Body of pancreas (tissue), 4 donors: ENCODE measurements at places on chromosomes 12 and 14. TPM values are rescaled to one million over a fixed set of nuclear protein-coding genes. Genes with fewer than 3 reads are reported as not detected.

GRCh38 chr12:21823581-21823980 lies 49.1 kb upstream of the KCNJ8 start:
- peak; percentile 7 for DNase-seq

DNA sequence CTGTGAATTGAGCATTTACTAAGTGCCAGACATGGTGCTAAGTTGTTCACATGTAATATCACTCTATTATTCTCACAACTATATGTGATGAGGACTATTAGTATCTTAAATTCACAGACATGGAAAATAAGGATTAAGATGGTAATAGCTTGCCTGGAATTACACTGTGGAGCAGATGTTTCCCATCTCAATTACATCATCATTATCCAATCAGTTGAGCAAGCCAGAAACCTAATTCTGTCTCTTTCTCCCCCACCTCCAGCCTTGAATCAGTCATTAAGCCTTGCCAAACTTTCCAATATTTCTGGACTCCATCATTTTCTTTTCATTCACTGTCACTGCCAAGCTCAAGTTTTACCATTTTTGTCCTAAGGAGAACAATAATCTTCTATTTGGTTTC lies 287.8 kb upstream of the KITLG start:
- no peak for DNase-seq

- DNase-seq, result no peak
Observed at GRCh38 chr12:85188619-85189018, 91.4 kb upstream of the ALX1 start.

- no peak for DNase-seq
Observed at GRCh38 chr12:29732191-29732590, 51.6 kb downstream of the TMTC1 start.

DNA sequence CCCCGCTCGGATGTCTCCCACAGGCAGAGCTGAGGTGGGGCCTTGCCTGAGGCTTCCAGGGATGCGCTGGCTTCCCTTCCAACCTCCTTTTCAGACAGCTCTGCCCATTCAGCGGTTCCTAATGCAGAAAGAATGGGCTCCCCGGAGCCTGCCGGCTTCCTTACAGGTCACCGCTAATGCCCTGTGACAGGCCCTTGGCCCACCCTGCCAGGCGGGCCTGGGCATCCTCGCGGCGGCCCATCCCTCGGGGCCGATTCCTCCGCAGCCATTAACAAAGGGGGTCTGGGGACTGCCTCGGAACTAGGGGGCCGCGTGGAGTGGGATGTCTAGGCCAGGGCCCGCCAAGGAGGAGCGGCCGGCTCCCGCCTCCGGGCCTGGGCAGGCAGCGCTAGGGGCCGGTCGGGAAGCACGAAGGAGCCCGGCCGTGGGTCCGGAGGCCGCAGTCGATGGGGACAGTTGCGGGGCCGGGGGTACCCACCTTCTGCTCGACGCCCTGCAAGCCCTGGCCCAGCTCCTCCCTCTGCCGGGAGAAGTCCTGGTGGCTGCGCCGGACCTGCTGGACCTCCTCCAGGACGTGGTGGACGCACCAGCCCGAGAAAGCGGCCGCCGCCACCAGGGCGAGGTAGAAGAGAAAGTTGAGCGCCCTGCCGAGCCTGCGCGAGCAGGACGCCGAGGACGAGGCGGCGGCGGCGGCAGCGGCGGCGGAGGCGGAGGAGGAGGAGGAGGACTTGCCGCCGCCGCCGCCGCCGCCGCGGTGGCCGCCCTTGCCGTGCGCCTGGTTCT lies 738 bp downstream of the CKAP4 start:
- DNase-seq, result peak; percentile 77

GRCh38 chr14:65476942-65477318 lies 64.4 kb downstream of the FUT8 start:
- DNase-seq, result no peak

DNA sequence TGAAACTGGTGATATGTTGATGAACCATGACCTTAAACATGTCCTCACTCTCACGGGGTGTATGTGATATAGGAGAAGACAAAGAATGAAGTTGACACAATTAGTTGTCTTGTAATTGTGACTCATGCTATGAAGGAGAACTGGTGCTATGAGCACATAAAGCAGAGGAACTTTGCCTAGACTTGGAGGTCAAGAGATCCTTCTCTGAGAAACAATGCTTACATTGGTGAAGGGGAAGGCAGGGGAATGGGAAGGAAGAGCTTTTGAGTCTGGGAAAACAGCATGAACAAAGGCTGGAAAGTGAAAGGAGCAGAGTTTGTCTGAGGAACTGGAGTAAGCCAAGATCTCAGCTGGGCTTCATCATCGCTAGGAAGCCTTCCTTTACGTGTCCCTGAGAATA lies 83.2 kb downstream of the MYRFL start:
- DNase-seq, result no peak

DNA sequence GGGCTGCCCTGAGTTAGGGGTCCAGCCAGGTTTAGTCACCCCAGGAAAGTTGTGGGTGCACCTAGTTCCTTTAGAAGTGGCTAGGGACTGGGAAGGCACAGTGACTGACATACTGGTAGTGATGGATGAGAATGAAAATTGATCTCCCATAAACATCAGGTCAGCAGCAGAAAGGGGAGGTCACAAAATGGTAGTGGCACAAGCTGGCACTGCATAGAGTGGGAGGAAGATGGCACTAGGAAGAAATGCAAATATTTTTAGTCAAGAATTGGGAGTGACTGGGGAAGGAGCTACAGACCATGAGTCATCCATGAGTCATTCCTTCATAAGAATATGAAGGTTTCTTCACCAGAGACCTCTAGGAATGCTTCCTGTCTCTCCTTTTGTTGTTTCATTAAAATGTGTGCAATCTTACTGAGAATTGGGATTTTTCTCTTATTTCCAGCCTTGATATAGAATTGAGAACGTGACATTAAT lies 198.3 kb upstream of the AMIGO2 start:
- DNase-seq, result no peak

- DNase-seq, result no peak
Observed at GRCh38 chr12:124379938-124380754, 85.3 kb downstream of the RFLNA start.

GRCh38 chr14:100830681-100831080 lies 4.8 kb downstream of the MEG3 start:
- DNase-seq, result no peak

DNA sequence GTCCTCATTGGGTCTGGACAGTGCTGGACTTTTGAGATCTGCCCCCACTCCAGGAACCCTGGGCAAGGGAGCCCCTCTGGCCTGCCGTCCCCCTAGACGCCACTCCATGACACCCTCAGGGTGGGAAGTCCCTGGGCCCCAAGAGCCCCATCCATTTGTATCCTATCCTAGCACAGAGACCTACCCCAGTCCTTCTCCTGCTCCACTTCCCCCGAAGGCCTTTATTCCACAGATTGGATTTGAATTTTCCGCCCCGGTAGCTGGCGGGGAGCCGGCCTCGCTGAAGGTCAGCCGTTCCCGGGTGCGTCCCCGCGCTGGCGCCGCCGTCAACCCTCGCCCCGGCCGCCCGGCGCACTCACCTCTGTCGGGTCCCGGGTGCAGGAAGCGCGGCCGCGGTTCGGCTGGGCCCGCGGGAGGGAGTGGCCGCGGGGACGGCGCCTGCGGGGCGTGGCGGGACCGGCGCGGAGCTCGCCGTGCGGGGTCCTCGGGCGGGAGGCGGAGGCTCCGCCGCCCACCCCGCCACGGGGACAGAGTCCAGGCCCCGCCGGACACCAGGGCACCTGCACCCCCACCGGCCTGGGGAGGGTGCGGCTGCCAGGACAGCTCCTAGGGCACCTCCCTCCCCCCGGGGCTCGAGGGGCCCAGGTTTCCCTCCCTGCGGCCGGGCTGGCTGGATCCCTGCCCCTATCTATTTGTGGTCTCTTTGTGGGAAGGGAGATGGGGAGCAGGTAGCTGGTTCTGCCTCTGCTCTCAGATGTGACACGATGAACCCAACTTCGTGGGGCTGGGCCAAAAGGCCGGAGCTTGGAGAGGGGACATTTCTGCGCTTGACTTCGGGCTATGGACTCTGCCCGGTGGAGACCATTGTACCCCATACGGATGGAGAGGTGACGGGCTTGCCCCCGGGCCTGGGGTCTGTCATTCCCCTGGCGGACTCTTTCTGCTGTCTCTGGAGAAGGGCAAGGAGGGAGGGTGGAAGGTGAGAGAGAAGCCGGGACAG lies 19.9 kb upstream of the GPR68 start:
- peak; percentile 55 for DNase-seq

DNA sequence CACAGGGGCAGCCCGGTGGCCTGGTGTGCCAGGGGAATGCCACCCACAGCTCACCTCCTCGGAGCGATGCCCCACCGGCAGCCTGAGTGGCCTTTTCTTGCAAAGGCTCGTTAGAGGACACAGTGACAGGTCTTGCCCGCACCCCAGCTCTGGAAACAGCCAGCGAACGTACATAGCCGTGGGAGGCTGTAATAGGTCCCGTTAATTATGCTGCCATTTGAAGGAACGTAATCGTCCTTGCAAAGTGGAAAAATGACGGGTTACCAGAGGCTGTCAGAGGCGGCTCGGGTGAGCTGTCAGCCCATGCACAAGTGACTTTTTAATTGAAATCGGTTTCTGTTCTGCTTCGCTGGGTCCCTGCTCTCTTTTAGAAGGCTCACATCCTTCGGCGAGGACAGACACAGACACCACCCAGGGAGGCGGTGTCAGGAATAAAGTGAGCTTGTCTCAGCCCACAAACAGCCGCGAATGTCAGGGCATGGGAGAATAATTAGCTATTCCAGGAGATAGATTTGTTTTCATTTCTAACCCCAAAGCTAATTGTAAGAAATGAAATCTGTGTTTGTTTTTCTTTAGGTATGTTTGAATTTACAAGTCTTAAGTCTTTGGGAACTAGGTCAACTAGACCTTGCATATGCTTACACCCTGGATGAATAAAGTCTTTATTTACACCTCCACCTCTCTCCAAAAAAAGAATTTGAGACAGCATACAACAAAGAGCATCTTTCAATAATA lies 77.2 kb upstream of the RFLNA start:
- DNase-seq, result no peak

DNA sequence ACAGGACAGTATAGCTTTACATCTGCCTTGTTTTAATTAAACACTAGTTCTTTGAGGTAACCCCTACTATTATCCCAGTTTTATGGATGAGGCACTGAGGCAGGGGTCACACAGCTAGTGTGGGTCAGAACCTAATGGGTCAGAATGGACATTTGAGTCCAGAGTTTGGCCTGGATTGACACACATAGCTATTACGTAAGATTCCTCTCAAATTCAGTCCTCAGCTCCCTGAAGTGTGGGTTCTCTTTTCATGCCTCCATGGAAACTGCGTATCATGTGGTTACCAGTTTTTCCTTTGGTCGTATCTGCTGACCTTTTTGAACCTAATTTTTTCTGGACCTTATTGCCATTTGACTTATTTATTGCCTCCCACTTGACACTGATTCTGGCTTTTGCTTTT lies 40.4 kb downstream of the PSEN1 start:
- DNase-seq, result no peak

DNA sequence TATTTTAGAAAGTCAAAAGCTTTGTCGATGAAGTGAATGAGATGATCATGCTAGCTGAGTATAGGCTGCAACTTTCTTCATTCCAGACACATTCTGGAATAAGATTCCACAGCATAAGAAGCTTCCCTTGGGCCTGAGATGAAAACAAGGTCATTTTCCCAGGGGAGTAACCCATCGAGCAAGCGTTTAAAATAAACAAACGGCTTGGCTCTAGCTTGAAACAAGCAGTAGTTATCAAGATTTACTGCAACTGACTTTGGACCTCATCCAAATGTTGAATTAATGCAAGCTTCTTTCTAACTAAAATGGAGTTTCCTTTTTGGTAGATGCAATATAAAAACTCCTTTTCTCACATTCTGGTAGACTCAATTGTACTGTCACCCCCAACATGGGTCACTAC lies 23.0 kb downstream of the KCNJ8 start:
- peak; percentile 48 for DNase-seq

DNA sequence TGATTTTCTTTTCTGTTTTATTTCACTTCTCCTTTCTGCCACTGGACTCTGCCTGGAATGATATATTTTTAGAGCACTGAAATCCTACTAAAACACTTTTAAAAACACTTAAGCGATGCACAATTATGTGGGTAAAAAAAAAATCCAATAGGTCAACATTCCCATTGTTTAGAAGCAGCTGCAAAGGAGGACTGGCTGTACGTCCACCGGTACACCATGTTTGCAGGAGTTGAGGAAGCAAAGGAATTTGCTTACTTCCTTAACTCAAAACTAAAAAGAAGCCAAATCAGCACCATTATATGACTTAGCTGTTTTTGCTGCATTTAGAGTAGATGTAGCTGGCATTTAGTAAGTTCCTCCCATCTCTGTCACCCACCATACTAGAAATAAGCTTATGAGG lies 186.8 kb upstream of the TMTC1 start:
- no peak for DNase-seq

DNA sequence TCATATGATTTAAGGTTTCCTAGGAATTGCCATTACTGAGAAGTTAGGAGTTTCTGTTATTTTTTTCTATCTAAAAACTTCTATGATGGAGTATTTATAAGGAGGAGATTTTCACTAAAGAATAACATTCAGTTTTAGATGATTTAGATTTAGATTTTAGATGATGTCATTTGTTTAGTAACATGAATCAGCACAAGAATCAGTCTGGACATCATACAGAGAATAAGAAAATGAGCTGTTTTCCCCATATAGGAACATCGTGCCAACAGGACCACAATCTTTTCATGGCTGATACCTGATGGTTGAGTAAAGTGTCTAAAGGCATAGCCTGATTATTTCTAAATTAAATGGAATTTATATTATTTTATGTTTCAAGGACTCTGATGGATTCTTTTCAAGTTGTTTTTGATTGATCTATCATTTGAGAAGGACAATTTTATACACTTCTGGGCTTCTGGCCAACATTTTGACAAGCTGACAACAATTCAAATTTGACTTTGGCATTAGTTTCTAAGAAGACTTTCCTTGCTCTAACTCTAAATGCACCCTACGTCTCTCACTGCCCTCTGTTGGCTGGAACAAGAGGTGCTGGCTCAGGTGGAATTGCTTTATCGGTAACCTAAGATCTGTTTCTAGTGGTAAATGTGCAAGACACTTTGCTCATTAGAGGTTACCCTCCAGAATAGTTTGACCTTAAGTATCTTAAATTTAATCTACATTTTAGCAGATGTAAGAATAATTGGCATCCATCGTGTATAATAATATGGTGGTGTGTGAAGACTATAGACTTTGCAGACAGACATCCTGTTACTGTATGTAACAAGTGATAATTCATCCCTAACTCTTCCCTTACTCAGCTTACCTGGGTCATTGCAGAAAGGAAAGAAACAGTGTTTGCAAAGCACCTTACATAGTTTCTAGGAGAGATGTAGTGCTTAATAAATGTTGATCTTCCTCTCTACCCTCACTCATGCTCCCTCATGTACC lies 42.8 kb upstream of the CPSF6 start:
- DNase-seq, result peak; percentile 16

- no peak for DNase-seq
Observed at GRCh38 chr12:82937151-82937550, 250.4 kb downstream of the TMTC2 start.

The DLGAP5 gene
- not detected for total RNA-seq

The HHIPL1 gene
- under 0.01 TPM for total RNA-seq

The SLC35E3 gene
- 2.6 TPM for total RNA-seq

The CEP170B gene
- total RNA-seq, result 23.6 TPM

The SMCO2 gene
- not detected for total RNA-seq

The AQP5 gene
- 1.3 TPM for total RNA-seq

The LRP1-AS gene
- not detected for total RNA-seq

The KLRC2 gene
- total RNA-seq, result 0.66 TPM

The ARHGEF40 gene
- 142 TPM for total RNA-seq

The TMEM132D gene
- under 0.01 TPM for total RNA-seq
